ENCODE measurements at places on chromosomes 2 and 18. TPM values are rescaled to one million over a fixed set of nuclear protein-coding genes. Genes with fewer than 3 reads are reported as not detected.
A peak's percentile ranks its signal among the peaks of the same experiment; 100 is the strongest.

RAB6D gene
- total RNA-seq = 0.13 TPM

- DNase-seq = no peak
Observed at GRCh38 chr18:11689669-11690565, 853 bp downstream of the GNAL start.

DNA sequence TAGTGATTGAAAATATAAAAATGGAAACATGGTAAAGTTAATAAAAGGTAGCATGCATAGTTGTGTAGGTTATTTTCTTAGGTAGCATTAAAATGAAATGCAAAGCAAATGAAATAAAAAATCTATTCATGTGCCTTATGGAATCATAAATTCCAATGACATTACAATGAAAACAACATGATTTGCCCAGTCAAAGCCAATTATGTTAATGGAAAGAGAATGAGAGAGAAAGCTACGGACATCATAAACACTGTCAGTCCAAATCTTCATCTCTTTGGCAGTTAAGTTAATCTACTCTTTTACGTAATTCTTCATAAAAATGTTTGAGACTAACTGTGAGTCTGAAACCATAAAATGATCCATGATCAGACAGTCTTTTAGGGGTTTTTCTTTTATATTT is 636.7 kb upstream of the SYT4 start:
- no peak for DNase-seq

- no peak for DNase-seq
Observed at GRCh38 chr2:31972059-31972458, 38.7 kb downstream of the MEMO1 start.

- DNase-seq = no peak
Observed at GRCh38 chr18:22066083-22066485, 103.3 kb upstream of the GATA6 start.

GRCh38 chr18:62324917-62325805 is at the start of gene TNFRSF11A:
TSS of gene TNFRSF11A (plus strand) at chr18:62325310. CDS start at chr18:62325353, 43 bp downstream.
- DNase-seq = no peak

DNA sequence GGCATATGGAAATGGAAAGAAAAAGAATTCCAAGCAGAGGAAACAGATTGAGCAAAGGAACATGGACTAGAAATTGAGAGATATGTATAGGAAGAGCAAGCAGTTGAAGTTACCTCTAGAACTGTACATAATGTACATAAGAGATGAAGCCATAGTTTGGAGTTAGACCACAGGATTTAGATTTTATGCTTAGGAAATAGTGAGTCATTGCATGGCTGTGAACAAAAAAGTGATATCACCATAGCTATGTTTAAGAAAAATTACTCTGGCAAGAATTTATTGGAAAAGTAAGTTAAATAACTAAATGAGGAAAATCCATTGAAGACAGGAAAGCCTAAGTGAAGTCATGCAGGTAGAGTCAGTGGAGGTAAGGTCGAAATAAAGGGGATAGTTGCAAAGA is 99.4 kb upstream of the GALNT5 start:
- no peak for DNase-seq

POMC gene
- total RNA-seq = 0.68 TPM

GRCh38 chr2:199743415-199744120 is 107.4 kb downstream of the FTCDNL1 start:
- DNase-seq = no peak

- no peak for DNase-seq
Observed at GRCh38 chr2:21330786-21331391, 207.1 kb downstream of the TDRD15 start.

DNA sequence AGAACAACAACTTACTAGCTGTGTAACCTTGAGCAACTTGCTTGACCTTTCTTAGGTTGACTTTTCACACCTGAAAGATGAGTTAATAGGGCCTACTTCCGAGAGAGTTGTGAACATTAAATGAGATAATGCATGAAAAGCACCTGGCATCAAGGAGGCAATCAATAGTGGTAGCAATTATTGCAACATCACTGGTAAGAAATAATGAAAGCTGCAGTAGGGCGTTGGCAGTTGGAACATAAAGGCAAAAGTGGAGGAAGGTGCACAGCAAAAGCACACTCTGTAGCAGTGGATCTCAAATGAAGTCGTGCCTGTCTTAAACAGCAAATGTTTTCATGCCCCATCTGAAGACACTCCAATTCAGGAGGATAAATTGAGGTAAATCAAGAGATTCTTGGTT is 178.9 kb upstream of the VRK2 start:
- DNase-seq = no peak

TSPYL6 gene
- total RNA-seq = not detected

SERPINB10 gene
- not detected for total RNA-seq

NDC80 gene
- total RNA-seq = 0.91 TPM

SCYGR5 gene
- total RNA-seq = not detected

CENPO gene
- total RNA-seq = 7.7 TPM

- DNase-seq = no peak
Observed at GRCh38 chr2:236157815-236158498, 10.2 kb downstream of the GBX2 start.

DNA sequence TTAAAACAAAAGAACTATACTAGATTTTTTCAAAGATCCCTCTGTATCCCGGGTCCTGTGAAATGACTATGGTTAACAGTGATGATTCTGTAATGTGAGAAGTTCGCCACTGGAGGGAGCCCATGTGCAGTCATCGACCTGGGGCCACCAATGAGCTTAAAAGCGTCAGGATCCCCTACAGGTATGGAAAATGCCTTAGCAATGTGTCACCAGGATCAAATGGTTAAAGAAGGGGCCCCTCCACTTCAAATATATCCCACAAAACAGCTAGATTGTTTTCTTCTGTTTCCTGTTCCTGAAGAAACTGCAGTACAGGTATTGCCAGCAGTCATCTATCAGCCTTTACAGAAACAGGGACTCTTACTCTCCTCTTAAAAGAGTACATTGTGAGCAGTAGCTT is 15.3 kb downstream of the CHRNA1 start:
- DNase-seq = peak; percentile 63

NETO1 gene
- 2.6 TPM for total RNA-seq

GRCh38 chr2:133360882-133361281 is 207.4 kb downstream of the NCKAP5 start:
- DNase-seq = no peak

MEMO1 gene
- 58.0 TPM for total RNA-seq

- DNase-seq = no peak
Observed at GRCh38 chr18:44748582-44748981, 67.9 kb downstream of the SETBP1 start.

DNA sequence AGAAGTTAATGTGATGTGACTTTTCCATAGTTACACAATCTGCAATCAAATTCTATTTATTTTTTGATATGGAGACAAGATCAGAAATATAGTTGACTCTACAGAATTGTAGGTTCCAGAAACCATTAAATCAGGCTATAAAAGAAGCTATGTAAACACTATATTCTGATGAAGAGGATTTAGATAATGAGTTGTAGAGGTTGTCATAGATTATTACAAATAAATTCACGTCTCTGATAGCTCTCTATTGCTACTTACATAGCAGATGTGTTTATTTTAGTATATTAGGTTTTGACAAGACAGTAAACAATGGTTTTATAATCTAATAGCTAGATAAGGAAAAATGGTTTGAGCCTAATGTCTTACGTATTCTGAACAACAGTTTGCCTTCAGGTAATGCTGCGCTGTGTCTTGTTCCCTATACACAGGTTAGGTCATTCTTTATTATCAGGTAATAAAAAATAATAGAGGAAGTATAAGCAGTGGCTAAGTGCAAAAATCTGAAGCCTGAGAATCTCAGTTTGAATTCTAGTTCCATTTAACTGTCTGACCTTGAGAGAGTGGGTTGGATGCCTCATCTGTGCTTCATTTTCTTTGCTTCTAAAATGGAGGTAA is 93.4 kb downstream of the PPP1R1C start:
- no peak for DNase-seq

DNA sequence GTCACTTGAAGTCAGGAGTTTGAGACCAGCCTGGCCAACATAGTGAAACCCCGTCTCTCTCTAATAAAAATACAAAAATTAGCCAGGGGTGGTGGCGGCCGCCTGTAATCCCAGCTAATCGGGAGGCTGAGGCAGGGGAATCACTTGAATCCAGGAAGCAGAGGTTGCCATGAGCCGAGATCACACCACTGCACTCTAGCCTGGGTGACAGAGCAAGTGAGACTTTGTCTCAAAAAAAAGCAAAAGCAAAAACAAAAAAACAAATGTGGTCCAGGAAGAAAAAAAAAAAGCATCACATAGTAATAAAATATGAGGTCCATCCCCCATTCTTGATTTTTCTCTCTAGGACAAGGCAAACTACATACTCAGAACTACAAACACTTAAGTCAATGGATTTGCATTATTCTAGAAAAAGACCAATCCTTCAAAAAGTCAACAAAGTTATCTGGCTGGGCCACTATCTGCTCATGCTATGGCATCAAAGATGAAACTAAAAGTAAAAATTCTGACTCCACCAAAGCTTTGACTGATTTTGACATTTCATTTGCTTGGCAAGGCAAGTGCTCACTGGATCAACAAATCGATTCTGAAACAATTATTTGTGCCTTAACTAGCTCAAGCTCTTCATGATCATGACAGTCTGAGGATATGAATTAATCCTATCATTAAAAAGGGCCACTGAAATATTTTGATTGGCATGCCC is 28.4 kb downstream of the MEX3C start:
- DNase-seq = no peak

COL4A4 gene
- total RNA-seq = 12.1 TPM

DNA sequence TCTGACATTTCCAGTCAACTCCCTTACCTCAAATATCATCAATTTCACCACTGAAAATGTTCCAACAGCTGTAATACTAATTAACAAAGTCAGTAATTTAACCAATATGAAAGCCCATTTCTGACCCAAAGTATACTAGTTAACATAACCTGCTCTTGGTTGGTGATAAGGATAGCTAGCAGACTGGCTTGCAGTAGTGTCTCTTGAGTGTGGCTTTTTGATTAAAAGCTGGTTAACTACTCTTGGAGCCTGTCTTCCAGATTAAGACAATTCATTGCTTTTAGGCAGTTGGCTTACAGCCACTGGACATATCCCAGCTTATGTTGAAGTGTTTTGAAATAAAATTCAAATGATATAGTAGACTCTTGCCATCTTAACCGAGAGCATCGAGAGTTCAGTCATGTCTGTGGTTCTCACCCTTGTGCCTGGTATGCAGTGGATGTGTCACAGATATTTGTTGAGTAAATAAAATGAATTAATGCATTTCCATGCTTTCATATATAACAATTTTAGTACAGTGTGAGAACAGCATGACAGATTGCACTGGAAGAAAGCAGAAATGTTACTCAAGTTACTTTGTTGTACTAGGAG is 158.1 kb downstream of the TANC1 start:
- DNase-seq = no peak

GRCh38 chr2:208311321-208311720 is 45.3 kb downstream of the PIKFYVE start:
- DNase-seq = no peak

MC5R gene
- not detected for total RNA-seq

DNA sequence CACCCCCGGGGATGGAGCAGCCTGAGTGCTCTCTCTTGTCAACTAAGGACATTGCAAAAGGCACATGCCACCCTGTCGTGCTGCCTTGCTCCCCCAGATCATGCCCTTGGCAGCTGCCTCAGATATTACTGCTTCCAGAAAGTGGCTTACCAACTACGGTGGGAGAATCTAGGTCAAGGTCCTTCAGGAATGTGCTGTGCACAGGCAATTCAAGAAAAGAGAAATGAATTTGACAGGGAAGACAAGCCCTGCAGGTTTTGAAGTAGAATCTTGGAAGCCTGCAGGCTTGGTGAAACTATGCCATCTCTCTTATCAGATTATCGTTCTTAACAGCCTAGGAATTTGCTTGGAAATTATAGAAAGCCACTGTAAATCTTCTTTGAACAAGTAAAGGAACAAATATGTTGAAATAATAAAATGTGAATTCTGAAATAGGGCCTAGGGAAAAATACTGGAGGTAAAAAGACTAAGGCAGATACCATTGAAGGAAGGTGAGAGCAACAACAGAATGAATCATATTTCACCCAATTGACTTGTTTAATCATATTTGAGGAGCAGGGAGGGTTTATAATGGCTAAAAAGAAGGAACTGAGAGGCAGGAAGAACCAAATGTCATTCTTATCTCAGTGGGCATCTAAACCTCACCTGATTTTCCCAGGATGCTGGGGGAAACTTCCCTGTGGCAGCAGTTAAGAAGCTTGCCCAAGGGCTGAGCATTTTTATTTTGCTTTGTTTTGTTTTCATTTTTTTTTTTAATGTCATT is 94.0 kb upstream of the GLS start:
- DNase-seq = no peak

DNA sequence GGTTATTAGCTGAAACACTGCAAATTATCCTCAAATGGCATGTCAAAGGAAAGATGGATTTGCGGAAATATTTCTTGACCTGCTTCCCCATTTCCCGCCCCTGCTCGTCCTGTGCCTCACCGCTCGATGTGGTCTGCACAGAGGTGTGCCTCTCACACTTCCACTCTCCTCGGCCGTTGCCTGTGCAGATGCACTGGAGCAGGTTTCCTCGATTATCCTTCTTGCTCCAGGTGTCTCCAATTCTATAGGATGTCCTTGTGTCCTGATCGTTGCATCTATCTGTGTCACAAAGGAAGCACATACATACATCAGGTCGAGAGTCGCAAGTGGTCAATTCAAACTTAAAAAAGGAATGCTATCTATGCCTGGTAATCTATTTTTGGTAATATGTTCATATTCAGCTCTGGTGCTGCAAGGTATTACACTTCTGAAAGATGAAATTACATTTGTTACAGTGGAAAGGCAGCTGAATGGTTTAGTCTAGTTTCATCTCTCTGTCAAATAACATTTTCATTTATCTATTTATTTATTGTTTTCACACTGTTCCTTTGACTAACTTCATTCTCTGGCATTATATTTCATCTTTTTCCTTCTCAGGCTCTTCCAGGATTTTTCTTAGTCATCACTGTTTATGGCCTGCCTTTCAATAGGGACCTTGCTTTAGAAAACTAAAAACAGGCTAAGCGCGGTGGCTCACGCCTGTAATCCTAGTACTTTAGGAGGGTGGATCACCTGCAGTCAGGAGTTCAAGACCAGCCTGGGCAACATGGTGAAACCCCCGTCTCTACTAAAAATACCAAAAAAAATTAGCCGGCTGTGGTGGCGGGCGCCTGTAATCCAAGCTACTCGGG is 7.6 kb downstream of the FN1 start:
- no peak for DNase-seq

DNPEP gene
- total RNA-seq = 86.6 TPM

DNA sequence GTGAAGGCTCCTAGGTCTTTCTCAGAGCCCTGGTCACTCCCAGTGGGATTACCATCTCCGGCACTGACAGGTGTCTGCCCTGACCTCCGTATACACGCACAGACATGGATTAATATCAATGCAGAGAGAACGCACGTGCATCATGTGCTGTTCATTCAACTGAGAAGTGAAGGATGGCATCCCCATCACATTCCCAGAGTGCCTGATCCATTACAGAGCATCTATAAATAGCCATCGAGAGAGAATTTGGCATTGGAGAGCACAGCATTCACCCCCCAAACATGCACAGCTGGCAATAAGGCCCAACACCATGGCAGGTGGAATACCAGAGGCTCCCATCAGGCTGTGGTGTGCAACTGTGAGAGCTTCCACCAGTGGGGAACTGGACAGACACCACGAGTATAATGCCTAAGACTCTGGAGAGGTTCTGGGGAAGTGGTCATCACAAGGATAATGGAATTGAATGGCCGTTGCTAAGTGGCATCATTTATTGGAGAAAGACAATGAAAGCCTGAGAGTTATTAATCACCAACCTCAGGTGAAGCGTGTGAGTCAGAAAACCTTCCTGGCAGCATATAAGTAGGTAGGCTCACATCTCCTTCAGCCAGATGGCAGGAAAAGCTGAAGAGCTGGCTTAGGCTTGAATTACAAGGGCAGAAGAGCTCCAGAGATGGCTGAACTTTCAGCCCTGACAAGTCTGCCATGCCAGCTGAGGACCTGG is 244.5 kb upstream of the ID2 start:
- no peak for DNase-seq
